ENCODE measurements at places on chromosomes 7 and 10.

- DNase-seq, result peak; percentile 43
Observed at GRCh38 chr7:149773446-149774236, at the start of gene ZNF467. Gene ZNF467, minus strand, starts transcription at chr7:149773588. Its CDS starts 2,556 bp downstream, at chr7:149771032.

DNA sequence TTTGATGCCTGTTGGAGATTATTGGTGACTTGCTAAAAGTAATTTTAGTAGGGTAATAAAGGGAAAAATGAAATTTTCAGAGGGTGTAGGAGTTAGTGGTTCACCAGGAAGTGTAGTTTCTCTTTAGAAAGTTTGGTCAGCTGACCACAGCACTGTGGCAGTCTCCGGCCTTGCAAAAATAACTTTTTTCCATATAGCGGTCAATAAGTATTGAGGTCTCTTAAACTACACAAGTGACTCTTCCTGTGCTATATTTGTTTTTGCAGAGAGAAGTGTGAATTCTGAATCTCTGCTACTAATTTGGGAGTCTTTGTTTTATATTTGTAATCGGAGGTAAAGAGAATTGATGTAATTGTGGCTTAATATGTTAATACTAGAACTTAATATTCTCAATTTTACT, 24.3 kb downstream of the PTPN12 start:
- no peak for DNase-seq

- no peak for DNase-seq
Observed at GRCh38 chr10:92074126-92074887, 150.7 kb downstream of the BTAF1 start.

GRCh38 chr10:123743441-123744223, 77.5 kb downstream of the GPR26 start:
- DNase-seq, result no peak

DNA sequence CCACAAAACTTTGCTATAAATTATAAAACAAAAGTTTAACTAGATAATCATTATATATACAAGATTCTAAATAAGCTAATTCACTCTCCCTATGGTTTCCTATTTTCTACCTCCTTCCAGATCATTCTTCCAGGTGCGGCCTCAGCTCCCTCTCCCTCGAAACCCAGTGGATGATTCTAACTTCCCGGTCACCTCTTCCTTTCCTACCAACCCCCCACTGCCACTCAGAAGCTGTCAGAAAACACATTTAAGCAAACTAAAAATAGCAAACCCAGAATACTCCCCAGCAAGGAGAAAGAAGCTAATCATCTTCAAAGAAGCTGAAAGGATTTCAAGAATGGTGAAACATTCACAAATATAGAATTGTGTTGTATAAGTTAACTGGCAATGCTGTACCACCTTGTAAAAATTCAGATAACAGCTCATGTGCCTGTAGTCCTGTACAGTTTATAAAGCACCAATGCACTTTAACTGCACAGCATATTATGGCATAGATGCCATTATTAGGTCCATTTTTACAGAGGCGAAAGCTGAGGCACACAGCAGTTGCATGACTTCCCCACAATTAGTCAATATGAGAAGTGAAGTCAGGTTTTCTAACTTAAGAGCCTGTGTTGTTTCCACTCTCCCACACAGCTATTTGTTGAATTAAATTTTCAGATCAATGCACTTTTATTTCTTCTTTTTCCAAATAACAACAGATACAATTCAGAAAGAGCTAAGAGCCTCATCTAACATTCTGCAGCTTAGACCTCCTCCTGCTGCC, 13.7 kb upstream of the DNTT start:
- DNase-seq, result no peak

DNA sequence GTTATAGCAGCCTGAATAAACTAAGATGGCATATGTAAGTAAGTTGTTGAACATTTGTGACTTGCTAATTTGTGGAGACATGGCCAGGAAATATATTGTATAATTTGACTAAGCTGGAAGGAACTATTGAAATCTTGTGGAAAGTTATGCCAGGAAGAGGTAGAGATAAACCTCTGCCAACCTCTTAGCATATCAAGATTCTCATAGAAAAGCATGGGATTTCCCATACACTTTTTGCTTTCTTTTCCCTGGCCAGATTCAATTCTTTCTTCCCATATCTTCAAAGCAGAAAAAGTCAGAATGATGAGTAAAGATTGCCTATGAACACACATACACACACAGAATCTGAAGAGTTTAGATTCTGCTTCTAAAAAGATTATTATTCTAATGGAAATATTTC, 216.2 kb downstream of the SEMA3D start:
- no peak for DNase-seq

- no peak for DNase-seq
Observed at GRCh38 chr7:66679633-66680244, 51.1 kb downstream of the KCTD7 start.

DNA sequence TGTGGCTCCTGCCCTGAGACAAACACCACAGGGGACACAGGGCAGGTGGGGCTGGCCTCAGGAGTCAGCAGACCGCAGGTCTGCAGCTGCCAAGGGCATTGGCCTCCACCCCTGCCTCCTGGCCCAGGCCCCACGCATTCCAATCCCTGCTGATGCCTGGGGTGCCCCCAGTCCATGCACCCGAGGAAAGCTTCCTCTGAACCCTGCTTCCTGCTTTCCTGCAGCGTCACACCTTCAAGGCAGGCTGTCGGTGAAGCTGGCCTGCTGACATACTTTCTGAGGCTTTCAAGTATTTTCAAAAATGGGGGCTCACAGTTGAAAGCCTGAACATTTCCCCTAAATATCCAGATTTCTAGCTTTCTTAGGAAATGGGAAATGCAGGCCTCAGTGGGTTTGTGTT, 22.5 kb upstream of the ANTXRL start:
- DNase-seq, result no peak

GRCh38 chr10:80476685-80477084, 22.6 kb downstream of the TSPAN14 start:
- no peak for DNase-seq

- no peak for DNase-seq
Observed at GRCh38 chr10:17200001-17200911, 1.2 kb downstream of the TRDMT1 start.

GRCh38 chr7:105826143-105826542, 50.3 kb downstream of the ATXN7L1 start:
- DNase-seq, result no peak

DNA sequence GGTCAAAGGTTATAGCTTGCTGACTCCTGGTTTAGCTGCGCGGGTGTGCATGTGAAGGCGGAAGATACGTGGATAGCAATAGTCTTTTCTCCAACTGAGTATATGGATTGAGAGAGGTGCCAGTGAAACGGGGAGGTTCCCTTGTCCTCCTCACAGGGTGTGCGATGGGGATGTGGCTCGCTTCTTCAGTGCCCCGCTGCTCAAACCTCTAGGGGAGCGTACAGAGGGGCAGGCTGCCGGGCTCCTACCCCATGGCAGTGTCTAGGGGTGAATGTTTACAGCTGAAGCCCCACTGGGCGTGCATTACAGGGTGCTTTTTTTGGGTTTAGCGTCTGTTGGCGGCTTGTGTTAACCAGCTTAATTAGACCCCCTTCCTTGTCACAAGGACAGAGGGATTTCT, 438.5 kb downstream of the CCSER2 start:
- DNase-seq, result no peak

DNA sequence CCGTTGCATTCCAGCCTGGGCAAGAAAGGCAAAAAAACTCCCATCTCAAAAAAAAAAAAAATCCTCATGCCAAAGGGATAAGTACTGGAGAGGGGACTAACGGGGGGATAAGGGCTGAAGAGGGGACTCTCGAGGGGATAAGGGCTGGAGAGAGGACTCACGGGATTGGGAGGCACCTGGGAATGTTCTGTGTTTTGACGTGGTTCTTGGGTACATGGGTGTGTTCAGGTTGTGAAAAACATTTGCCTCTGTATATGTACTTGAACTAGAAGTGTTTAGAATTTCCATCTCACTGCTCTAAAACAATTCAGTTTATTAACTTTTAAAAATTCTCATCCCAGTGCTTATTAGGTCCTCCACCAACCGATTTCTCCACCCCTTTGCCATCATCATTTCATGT, 4.5 kb downstream of the FKBP6 start:
- DNase-seq, result no peak

GRCh38 chr10:101043363-101043707, 12.3 kb downstream of the SFXN3 start:
- no peak for DNase-seq

DNA sequence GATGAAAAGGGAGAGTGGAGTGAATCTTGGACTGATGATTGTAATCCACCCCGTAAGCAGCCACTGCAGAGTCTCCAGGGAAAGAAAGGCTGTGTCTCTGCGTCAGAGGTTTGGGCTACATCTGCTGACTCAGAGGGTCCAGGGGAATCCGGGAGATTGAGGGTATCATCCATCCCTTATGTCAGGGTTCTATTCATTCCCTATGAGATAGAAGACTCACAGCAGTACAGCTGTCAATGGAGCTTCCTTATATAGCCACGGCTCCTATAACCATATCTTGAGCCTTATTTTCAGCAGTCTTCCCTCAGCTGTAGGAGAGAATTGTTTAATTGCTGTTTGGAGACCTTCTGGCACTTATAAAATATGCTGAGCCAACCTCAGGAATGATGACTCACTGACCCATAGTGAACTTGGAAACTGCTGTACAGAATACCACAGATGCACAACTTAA, 558.2 kb upstream of the PFKP start:
- DNase-seq, result no peak

DNA sequence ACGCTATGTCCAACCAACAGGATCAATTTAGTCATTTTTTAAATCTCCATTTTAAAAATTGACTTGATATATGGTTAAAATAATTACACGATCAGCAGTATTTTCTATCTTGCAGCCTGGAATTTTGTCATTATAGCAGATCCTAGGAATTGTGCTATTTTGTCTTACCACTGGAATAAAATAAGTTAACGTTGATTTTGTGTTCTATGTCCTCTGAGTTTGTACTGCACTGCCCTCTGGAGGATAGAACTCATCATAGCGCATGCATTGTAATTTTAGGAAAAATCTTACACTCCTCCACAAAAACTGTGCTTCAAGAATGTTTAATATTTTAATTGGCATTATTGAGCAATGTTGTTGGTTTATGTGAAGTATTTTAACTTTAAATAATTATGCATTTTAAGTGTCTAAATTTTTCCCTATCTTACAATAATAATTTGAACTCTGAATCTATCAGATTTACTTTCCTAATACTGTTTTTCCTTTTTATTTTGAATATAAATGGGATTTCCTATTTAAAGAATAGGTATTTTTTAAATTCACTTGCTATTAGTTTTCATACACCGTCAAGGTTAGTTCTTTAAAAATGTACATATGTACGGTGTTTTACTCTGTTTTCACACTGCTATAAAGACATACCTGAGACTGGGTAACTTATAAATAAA, 220.1 kb downstream of the PPP1R3A start:
- no peak for DNase-seq

GRCh38 chr7:116426428-116427156, 72.9 kb upstream of the CAV2 start:
- no peak for DNase-seq

GRCh38 chr10:23779301-23779700, 340.4 kb downstream of the OTUD1 start:
- DNase-seq, result no peak

DNA sequence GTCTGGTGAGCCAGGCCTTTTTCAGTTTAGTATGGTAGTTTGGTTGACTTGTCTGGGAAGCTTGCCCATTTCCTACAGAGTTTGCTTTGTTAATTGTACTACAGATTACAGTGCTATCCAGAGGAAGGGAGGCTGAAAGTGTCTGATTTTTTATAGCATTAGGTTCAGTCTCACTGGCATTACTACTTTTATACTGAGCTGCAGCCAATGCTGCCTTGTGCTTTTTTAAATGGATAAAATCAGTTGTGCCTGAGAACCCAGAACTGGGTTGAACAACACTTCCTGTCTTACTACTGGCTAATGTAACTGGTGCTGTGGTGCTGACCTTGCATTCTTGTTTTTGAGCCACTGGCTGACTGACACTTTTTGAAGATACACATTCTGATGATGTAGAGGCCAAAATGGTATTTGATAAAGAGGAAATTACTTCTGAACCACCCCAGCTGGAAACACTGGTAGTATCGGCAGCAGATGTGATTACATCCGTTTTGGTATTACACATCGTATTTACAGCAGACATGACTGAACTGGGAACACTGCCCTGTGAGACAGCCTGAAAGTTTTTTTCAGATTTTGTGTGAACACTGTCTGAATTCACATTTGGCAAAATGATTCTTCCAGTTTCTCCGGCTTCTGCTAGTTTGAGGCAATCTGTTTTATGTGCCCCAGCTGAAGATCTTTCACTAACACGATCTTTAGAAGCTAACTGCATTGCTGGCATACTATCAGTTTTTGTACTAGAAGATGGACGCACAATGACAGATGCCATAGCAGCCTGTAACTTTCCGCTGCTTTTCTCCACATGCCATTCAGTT, 74.1 kb downstream of the NRBF2 start:
- DNase-seq, result no peak

DNA sequence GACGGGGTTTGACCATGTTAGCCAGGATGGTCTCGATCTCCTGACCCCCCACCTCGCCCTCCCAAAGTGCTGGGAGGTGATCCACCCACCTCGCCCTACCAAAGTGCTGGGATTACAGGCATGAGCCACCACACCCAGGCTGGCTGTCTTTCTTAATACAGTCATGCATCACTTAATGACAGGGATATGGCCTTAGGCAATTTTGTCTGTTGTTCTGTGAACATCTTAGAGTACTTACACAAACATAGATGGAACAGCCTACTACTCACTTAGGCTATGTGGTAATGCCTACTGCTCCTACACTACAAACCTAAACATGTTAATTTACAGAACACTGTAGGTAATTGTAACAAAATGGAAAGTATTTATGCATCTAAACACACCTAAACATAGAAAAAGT, 106.6 kb upstream of the KCNMA1 start:
- no peak for DNase-seq

GRCh38 chr7:104993217-104993862, 20.7 kb upstream of the KMT2E start:
- no peak for DNase-seq

- DNase-seq, result peak; percentile 19
Observed at GRCh38 chr10:132539431-132539839, 1.8 kb downstream of the INPP5A start.

GRCh38 chr7:101162551-101163278, 2.7 kb downstream of the VGF start:
- DNase-seq, result no peak

DNA sequence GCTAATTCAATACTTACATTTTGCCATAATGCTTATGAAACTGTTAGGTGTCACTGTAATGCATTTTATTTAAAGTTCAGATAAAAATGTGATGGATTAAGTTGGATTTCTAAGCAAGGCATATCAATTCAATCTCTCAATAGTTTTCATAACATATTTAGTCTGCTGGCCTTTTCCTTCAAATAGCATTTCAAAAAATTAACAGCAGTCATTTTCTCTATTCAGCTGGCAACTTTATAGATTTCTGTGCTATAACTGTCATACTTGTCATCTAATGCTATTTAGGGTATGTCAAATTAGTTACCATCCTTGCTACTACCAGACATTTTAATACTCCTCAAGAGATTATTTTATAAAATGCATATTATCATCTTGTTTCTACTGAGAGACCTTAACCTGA, 4.3 kb downstream of the GAD2 start:
- DNase-seq, result no peak
